ENCODE measurements at places on chromosomes 7 and 10. TPM values are rescaled to one million over a fixed set of nuclear protein-coding genes. Genes with fewer than 3 reads are reported as not detected.

- no peak for DNase-seq
Observed at GRCh38 chr10:43701295-43701694, 52.6 kb upstream of the ZNF32 start.

DNA sequence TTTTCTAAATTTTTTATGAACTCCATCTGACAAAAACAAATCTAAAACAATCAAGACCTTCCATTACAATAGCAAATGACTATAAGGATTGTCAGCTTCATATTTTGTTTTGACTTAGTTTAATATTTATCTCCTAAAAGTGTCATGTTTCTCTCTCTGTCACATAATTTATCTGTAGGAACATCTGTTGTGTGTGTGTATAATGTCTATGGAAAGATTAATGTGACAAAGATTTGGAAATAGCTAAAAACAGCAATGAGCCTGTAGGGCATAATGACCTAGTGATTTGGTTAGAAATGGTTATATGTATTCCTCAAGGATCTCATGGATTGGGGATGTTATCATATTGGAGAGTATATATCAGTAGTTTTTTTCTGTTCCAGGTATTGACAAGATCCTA is 69.6 kb upstream of the MDFIC start:
- DNase-seq: no peak

GRCh38 chr10:107814865-107815487 is 650.5 kb upstream of the SORCS1 start:
- DNase-seq: no peak

The CAMK1D gene
- polyA plus RNA-seq: 10.4 TPM

- no peak for DNase-seq
Observed at GRCh38 chr10:95675403-95676116, 18.2 kb downstream of the TCTN3 start.

DNA sequence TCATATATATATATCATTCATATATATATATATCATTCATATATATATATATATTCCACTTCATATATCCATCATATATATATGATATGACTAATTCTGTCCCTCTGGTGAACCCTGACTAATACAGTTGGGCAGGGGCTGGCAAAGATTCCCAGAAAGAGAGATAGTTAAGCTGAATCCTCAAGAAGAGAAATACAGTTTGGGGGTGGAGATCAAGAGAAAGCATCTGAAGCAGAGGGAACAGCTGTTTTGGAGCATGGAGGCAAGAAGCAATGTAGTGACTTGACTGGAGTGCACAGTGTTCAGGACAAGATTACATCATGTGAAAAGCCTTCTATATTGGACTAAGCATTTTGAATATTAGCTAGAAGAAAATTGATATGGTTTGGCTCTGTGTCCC is 540.7 kb downstream of the MAGI2 start:
- no peak for DNase-seq

GRCh38 chr7:7157177-7157886 is 25.0 kb upstream of the C1GALT1 start:
- DNase-seq: peak; percentile 8

- no peak for DNase-seq
Observed at GRCh38 chr10:2772816-2773631, 294.3 kb upstream of the PFKP start.

GRCh38 chr7:14351167-14351566 is 361.7 kb upstream of the ETV1 start:
- DNase-seq: no peak

Measured in AG04450 (cell line).